ENCODE measurements at places on chromosomes 2 and 18.

DNA sequence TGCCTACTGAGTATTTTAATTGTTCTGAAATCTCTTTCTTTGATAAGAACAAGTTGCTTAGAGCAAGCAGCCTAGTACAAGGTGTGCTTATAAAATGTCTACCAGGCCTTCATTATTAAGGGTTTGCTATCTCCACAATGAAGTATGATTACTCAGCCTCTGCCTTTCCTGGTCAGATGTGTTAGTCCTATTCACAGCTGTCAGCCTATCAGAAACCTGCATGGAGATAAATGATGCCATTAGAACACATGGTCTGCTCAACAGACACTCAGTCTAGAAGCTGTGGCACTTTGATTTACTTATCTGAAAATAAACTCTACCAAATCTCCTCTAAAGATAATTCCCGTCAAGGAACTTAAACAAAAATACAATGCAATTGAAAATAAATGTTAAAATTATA, 448.7 kb downstream of the ERBB4 start:
- DNase-seq = no peak

- no peak for DNase-seq
Observed at GRCh38 chr2:129242269-129242668, 737.2 kb upstream of the RAB6C start.

DNA sequence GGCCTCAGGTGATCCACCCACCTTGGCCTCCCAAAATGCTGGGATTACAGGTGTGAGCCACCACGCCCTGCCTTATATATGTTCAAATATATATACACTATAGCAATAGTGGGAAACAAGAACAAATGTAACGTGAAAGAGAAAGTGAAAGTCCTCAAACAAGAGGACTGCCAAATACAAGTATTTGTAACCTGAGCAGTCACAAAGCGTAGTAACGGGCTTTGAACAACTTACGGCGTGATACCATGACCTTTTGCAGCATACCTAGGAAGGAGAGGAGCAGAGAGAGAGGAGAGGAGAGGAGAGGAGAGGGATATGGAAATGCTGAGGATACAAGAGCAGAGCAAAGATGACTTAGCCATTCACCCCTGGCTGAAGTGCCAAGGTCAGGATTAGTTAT, 113.8 kb upstream of the RGPD4 start:
- DNase-seq = no peak

DNA sequence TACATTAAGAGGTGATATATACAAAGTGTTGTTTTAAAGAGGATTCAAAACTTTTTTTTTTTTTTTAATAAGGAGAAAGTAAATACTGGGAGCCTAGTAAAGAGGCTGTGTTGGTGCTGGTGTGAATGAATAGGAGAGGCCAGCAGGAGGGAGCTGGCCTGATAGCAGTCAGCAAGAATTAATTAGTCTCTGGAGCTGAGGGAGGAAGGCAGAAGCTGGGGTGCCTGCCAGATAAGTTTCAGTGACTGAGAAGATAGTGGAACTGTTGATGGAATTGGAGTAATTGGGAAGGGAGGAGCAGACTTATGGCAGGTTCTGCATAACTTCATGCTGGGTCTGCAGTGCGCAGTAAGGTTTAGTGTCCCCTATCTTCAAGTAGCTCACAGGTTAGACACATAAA, 36.2 kb upstream of the SNORC start:
- DNase-seq = no peak

DNA sequence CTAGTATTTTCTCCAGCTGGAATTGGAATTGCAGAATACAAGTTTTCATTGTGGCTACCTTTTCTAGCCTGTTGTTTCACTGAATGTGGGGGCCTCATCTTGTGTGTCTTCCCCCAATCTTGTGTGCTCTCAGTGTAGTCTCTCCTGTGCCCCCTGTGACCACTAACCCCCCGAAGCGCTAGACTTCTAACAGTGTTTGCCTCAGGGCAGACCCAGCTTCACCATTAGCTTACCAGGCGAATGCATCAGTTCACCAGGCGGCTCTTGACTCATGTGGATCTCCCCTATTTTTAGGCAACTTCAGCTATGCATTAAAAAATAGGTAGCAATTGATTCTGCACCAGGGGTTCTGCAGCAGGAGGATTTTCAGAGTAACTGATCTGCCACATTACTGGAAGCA, 376.2 kb upstream of the MEIS1 start:
- no peak for DNase-seq

GRCh38 chr18:33440060-33441043, at the start of gene CCDC178:
Gene CCDC178, minus strand, starts transcription at chr18:33440721. Its CDS starts 28,633 bp downstream, at chr18:33412088.
- no peak for DNase-seq

- DNase-seq = no peak
Observed at GRCh38 chr2:45173513-45173912, 164.3 kb upstream of the SIX2 start.

DNA sequence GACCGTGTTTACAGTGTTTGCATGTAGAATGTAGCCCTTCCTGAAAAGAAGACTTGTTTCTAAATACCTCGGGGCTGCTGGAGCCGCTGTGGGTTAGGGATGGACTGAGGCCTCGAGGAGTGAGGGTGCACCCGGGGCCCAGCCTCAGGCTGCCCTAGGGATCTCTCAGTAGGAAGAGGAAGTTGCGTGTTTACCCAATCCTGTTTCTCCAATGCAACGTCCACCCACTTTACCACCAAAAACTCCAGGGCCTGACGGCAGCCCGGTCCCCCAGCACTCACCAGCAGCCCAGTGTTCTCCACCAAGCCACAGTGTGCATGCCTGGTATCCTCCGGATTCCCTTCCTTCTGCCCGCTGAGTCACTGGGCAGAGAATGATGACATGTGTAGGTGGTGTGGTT, 255.8 kb downstream of the GLI2 start:
- no peak for DNase-seq

DNA sequence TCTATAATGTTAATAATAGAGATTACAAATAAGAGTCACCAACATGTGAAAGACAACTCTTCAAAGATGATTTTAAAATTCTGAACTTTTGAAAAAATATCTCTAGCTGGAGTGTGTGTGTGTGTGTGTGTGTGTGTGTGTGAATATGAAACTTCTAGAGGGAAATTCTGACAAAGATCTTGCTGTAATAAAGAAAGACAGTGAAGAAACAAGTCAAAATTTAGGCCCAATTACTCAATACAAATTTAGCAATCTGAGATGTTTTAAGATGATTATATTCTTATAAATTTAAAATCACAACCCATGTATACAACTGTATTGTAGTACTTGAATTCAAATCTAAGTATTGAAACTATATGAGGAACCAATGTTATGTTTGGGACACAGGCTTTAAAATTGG, 57.2 kb upstream of the UGP2 start:
- DNase-seq = no peak

GRCh38 chr2:50769406-50770181, 262.3 kb downstream of the NRXN1 start:
- DNase-seq = no peak

DNA sequence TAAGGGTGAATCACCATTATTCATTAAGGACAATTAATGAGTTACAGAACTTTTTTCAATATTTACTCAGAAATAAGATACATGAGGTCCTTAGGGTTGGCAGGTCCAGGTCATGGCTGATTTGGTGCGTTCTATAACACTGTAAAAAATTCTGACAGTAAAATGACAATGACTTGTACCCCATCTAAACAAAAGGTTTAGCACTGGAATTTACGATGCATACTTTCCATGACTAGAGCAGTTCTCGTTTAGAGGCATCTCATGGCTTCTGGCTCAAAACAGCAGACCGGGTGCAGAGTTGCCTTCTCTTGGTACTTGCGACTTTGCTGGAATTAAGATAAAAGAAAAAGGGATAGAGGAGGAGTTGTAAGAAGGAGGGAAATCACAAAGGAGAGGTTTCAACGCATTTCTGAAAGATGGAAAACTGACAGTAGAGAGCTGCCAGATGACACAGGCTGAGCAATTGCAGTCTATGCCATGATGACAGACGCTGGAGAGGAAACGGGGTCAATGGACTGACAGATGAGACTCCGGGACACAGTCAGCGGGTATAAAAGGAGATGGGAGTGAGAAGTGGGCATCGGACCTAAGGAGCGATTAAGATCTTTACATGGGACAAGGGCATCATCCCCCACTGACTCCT, 4.1 kb upstream of the CYS1 start:
- DNase-seq = no peak

DNA sequence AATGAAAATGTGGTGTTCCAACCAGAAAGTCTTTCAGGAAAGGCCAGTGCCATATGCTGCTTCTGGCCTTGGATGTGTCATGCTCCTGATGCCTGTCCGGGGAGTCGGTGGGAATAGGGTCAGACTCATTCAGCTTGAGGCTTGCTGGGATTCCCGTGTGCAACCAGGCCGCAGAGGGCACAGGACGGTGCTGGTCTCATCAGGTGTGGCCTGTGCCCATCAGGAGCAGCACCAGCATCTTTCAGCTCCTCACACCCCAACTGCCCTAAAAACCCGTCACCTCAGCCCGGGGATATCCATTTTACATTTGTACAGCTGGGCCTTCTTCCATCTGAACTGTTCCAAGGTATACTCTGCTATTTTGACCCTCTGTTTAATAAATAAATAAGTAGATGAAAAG, 13.3 kb upstream of the CNNM3 start:
- DNase-seq = no peak

- no peak for DNase-seq
Observed at GRCh38 chr2:122390406-122390805, 635.0 kb downstream of the TSN start.

- DNase-seq = no peak
Observed at GRCh38 chr18:56517196-56517595, 121.2 kb downstream of the TXNL1 start.

DNA sequence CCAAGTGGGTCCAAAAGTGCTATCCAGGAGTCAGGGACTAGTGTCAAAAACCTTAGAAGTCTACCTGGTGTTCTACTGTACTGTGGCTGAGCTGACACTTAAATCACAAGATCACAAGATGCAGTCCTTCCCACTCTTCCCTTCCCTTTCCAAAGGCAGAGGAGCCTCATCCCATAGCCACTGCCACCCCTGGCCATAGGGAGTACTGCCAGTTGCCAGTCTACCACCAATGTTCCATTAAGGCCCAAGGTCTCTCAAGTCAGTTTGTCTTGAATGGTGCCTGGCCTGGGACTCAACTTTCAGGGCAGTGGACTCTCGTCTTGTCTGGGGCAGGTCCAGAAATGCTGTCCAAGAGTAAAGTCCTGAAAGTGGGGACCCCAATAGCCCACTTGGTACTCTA, 585.6 kb downstream of the NUP35 start:
- DNase-seq = no peak

DNA sequence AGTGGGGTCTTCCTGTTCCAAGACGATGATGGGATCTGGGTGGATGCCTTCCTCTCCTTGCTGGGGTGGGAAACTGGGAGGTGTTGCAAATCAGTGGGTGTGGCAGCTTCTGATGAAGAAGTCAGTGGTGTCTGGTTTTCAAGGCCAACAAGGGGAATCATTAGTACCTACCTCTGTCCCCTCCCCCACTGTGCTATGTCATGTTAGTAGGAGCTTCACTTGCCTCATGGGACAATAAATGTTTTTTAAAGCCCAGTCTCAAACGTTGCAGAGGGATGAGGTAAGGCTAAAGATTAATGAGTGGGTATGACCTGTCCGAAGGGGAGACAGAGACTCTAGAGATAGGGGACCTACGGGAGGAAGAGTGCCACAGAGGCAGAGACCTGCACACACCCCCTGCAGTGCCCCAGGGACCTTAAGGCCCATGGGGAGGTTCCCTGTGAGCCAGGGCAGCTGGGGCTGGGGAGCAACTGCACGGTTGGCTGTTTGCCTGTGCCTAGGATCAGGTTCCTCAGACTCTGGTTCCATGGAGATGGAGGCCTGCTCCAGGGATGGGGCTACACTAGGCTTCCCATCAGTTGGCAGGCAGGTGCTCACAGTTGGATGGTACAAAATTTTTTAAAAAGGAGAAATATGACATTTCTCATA, 37.8 kb upstream of the SLC1A4 start:
- DNase-seq = no peak

DNA sequence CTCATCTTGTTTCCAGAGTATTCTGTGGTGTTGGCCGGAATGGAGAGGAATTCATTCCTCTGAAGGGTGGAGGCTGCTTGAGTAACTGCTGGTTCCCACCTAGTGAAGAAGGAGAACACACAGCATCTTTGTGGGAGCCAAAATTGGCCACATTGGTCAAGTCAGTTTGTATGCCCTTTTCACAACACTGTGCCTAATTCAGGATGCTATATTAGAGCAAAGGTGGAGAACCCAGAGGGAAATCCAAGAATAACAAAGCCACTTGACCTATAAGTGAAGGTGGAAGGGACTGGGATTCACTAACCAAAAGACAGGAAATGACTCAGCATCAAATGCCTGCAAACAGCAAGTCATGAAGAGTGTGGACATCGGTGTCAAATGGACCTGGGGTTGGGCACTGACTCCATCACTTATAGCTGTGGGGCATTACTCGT, 27.3 kb upstream of the MLPH start:
- DNase-seq = no peak

GRCh38 chr18:66778048-66778447, 174.2 kb upstream of the CDH19 start:
- no peak for DNase-seq

DNA sequence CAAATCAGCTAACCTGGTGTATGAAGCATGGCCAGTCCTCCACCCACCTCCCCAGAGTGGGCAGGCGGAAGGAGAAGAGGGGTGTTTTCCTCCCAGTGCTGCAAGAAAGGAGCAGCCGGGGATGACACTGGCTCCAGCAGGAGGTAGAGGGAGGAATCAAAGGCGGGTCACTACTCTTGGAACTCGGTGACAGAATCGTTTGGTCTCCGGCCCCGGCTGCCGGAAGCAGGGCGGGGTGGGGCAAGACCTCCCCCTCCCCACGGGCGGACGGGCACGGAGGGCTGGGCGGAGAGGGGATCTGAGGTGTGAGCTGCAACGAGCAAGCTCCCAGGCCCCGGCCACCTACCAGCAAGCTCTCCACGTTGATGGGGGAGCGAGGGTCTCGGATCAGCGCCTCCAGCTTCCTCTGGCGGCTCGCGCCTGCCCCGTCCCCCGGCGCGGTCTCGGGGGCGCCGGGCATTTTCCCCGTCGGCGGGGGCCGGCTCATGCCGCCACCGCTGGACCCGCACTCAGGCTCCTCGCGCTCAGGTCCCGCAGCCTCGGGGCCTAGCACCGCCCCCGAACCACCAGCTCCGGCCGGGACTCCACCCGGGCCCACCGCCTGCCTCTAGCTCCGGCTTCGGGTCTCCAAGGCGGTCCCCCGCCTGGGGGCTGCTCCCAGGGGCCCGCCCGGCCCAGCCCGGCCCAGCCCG, 640 bp downstream of the ROCK2 start:
- DNase-seq = peak; percentile 12

DNA sequence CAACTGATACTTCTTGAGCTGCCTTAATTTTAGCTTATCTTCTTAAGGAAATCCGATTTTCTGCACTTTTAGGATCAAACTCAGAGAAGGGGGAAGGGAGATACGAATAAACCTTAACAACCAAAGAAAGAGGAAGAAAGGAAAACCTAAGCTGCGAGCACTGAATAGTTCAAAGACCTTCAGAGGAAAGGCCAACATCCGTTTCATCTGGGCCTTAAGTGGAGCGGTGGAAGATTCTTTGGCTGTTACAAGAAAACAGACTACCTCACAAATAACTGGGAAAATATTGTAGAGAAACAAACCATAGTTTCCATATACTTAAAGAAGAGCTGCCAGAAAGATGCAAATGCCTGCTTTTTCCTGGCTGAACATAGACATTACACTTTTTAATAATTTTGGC, 43.6 kb downstream of the VIT start:
- DNase-seq = no peak

GRCh38 chr2:119441376-119442225, 9.9 kb downstream of the TMEM37 start:
- no peak for DNase-seq

Measured in stimulated activated CD8-positive, alpha-beta memory T cell treated with anti-CD3 and anti-CD28 coated beads, Interleukin-4, amount 100 ng/mL, for 4 hours (primary cell).